ENCODE measurements at places on chromosomes 7 and 10.

- H3K4me3 ChIP-seq: no peak overlapping the region
- H3K36me3 ChIP-seq: peaks cover 2% of the 10 kb centered on the region
- no peak for DNase-seq
- peaks cover 39% of the 10 kb centered on the region for H3K4me1 ChIP-seq
- H3K27ac ChIP-seq: no peak overlapping the region
- H3K27me3 ChIP-seq: no peaks in the 10 kb centered on the region
Measured at GRCh38 chr7:116139807-116140206, 70.5 kb upstream of the TES start.

- no peak overlapping the region for H3K27ac ChIP-seq
- peaks cover 2% of the 10 kb centered on the region for H3K36me3 ChIP-seq
- peaks cover 48% of the 10 kb centered on the region for H3K4me1 ChIP-seq
- DNase-seq: no peak
- H3K4me3 ChIP-seq: no peak overlapping the region
Measured at GRCh38 chr7:150902078-150903033, 50.0 kb downstream of the AOC1 start.

GRCh38 chr7:138981332-138982203 is at the start of gene KIAA1549:
KIAA1549 (minus strand) TSS chr7:138981389; CDS start chr7:138981269, 120 bp downstream.
- peaks cover 24% of the 10 kb centered on the region for H3K27me3 ChIP-seq
- H3K4me1 ChIP-seq: peaks cover 14% of the 10 kb centered on the region
- H3K27ac ChIP-seq: peak within 1 kb of the TSS; percentile 64
- H3K4me3 ChIP-seq: peak within 1 kb of the TSS; percentile 92

GRCh38 chr10:66782144-66782543 is 143.7 kb upstream of the LRRTM3 start:
- no peak for DNase-seq
- no peak overlapping the region for H3K27ac ChIP-seq
- H3K27me3 ChIP-seq: no peaks in the 10 kb centered on the region
- H3K36me3 ChIP-seq: no peaks in the 10 kb centered on the region
- no peaks in the 10 kb centered on the region for H3K4me1 ChIP-seq
- no peak overlapping the region for H3K4me3 ChIP-seq

GRCh38 chr10:1561731-1562337 is 175.5 kb downstream of the ADARB2 start:
- no peak for DNase-seq
- H3K27me3 ChIP-seq: peaks cover 21% of the 10 kb centered on the region
- no peaks in the 10 kb centered on the region for H3K36me3 ChIP-seq
- no peak overlapping the region for H3K27ac ChIP-seq
- no peak overlapping the region for H3K4me3 ChIP-seq

GRCh38 chr7:95088536-95089215 is 181.3 kb downstream of the PPP1R9A start:
- no peak for DNase-seq
- peaks cover 1% of the 10 kb centered on the region for H3K27me3 ChIP-seq
- no peak overlapping the region for H3K27ac ChIP-seq
- no peak overlapping the region for H3K4me3 ChIP-seq

- no peak for DNase-seq
- no peak within 1 kb of the TSS for H3K27ac ChIP-seq
- no peaks in the 10 kb centered on the region for H3K4me1 ChIP-seq
- H3K36me3 ChIP-seq: no peaks in the 10 kb centered on the region
Measured at GRCh38 chr7:138700857-138701536, at the start of gene SVOPL. SVOPL (minus strand) TSS chr7:138701362; CDS start chr7:138679045, 22,317 bp downstream.

GRCh38 chr7:113289140-113289740 is 170.9 kb upstream of the SMIM30 start:
- H3K27me3 ChIP-seq: peaks cover 3% of the 10 kb centered on the region
- H3K4me1 ChIP-seq: no peaks in the 10 kb centered on the region
- H3K27ac ChIP-seq: no peak overlapping the region
- no peak overlapping the region for H3K4me3 ChIP-seq
- DNase-seq: no peak

DNA sequence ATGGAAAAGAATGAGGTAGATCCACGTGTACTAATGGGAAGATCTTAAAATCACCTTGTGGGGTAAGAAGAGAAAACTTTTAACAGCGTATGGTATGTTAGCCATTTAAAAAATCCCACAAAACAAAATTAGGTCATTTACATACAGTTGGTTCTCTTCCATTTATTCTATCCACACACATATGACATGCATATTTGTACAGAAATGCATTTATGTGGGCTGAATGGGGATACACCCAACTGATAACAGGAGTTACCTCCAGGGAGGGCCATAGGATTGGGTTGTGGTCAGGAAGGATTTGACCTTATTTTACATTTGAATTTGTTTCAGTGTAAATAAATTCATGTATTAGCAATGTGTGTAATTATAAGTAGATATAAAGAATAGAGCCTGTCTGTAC is 71.5 kb downstream of the MCMBP start:
- peak overlapping the region; percentile 19 for H3K27ac ChIP-seq
- peaks cover 28% of the 10 kb centered on the region for H3K36me3 ChIP-seq
- DNase-seq: no peak
- H3K4me1 ChIP-seq: peaks cover 9% of the 10 kb centered on the region
- no peaks in the 10 kb centered on the region for H3K27me3 ChIP-seq

DNA sequence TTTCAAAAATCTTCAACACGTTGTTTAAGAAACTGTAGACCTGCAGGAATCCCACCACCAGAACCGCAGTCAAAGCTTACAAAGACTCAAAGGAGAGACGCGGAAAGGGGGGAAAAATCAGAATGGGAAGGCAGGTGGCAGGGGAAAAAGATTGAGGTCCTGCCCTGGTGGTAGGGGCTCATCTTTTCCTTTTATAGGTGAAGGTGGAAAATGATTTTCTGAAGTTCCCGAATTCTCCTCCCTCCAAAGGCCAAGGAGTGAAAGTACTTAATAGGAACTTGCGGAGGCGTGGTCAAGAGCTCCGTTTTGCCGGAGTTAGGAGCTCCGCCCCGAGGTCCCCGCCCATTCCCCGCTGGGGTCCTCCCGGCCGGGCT is 724 bp downstream of the BBIP1 start:
- DNase-seq: no peak
- peak overlapping the region; percentile 98 for H3K4me3 ChIP-seq
- H3K27ac ChIP-seq: peak overlapping the region; percentile 99
- no peaks in the 10 kb centered on the region for H3K27me3 ChIP-seq

- H3K27me3 ChIP-seq: no peaks in the 10 kb centered on the region
- H3K4me1 ChIP-seq: peaks cover 29% of the 10 kb centered on the region
- DNase-seq: peak; percentile 39
Measured at GRCh38 chr10:31929261-31930022, 811 bp upstream of the ARHGAP12 start.

GRCh38 chr7:94228223-94228622 is 166.5 kb upstream of the COL1A2 start:
- no peaks in the 10 kb centered on the region for H3K36me3 ChIP-seq
- no peak for DNase-seq
- peaks cover 3% of the 10 kb centered on the region for H3K27me3 ChIP-seq
- H3K4me3 ChIP-seq: no peak overlapping the region
- no peak overlapping the region for H3K27ac ChIP-seq

GRCh38 chr7:76016191-76016947 is 22.0 kb upstream of the TMEM120A start:
- H3K36me3 ChIP-seq: peaks cover 23% of the 10 kb centered on the region
- H3K4me1 ChIP-seq: no peaks in the 10 kb centered on the region
- no peak overlapping the region for H3K4me3 ChIP-seq
- H3K27me3 ChIP-seq: no peaks in the 10 kb centered on the region
- H3K27ac ChIP-seq: no peak overlapping the region

GRCh38 chr10:99555371-99555770 is 22.6 kb downstream of the NKX2-3 start:
- H3K36me3 ChIP-seq: no peaks in the 10 kb centered on the region
- no peak for DNase-seq
- H3K4me3 ChIP-seq: no peak overlapping the region
- H3K27me3 ChIP-seq: peaks cover 24% of the 10 kb centered on the region

GRCh38 chr10:33152146-33152545 is 182.3 kb downstream of the NRP1 start:
- peaks cover 46% of the 10 kb centered on the region for H3K4me1 ChIP-seq
- no peak overlapping the region for H3K4me3 ChIP-seq

DNA sequence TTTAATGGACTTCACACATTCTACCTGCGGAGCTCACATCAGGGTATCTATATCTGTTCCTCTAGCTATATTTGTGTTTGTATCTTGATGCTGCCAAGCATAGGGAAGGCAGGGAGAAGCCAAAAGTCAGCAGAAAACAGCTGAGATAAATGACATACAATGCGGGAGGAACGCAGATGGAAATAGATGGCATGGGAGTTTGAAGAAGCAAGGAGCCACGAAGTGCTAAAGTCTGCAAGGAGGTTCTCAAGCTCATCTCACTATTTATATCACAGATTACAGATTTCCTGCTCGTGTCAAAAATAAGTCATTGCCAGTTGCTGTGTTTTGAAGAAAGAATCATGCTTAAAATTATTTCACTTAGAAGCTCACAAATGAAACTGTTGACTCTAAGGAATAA is 180.5 kb downstream of the DPP6 start:
- H3K27me3 ChIP-seq: no peaks in the 10 kb centered on the region
- H3K36me3 ChIP-seq: no peaks in the 10 kb centered on the region
- H3K4me1 ChIP-seq: no peaks in the 10 kb centered on the region
- no peak overlapping the region for H3K4me3 ChIP-seq

- peaks cover 2% of the 10 kb centered on the region for H3K27me3 ChIP-seq
- H3K36me3 ChIP-seq: no peaks in the 10 kb centered on the region
- DNase-seq: no peak
- H3K4me3 ChIP-seq: no peak overlapping the region
- H3K4me1 ChIP-seq: no peaks in the 10 kb centered on the region
Measured at GRCh38 chr7:115135146-115135545, 213.3 kb downstream of the MDFIC start.

DNA sequence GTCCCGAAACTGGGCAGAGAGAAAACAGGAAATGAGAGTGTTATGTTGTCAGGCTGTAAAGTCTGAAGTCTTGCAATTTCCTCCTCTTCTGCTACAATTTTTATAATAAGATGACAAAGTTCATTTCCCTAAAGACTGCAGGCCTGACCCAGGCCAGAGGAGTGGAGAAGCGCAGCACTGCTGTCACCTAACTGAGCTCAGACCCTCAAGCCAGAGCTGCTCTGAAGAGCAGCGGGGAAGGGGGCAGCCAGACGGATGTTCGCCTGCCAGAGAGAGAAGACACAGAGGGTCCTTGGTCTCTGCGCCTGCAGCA is 12.6 kb upstream of the AOAH start:
- peak overlapping the region; percentile 15 for H3K27ac ChIP-seq
- H3K27me3 ChIP-seq: no peaks in the 10 kb centered on the region
- H3K4me1 ChIP-seq: peaks cover 17% of the 10 kb centered on the region
- peak overlapping the region; percentile 55 for H3K4me3 ChIP-seq
- peaks cover 5% of the 10 kb centered on the region for H3K36me3 ChIP-seq

DNA sequence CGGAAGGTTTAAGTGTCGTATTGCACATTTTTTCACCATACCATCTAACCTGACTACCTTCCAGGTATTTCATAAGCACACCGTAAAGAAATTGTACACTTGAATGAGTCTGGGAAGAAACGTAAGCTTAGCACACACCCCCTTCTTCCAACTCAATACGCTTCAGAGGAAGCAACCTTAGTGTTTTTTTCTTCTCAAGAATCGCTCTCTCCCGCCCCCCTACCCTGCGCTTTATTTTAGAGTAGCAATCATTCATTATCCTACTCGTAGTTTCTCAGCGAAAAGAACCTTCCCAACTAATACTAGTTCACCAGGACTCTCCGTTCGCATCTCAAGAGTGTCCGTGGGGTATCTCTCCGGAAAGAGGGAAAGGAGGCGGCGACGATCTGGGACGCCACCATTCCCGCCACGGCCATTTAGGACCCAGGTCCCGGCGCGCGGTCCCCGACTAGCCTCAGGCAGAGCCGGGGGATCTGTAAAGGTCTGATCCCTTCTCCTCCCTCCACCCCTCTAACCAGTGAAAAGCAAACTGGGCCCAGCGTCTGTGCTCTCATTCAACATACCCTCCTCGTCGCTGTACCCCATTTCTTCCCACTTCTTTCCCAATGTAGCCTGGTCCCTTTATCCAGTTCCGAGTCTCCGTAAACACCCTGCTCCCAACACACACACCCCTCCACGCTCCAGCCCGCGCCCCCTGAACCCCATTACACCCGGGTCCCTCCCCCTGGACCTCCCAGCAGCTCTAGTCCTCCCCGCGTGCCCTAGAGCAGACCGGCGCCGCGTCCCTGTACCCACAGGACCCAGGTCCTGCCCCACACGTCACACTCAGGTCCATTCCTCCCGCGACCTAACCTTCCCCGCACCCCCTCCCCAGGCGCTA is 16.0 kb downstream of the MYOZ1 start:
- no peaks in the 10 kb centered on the region for H3K36me3 ChIP-seq
- peak overlapping the region; percentile 98 for H3K27ac ChIP-seq
- peak overlapping the region; percentile 97 for H3K4me3 ChIP-seq
- no peaks in the 10 kb centered on the region for H3K27me3 ChIP-seq

GRCh38 chr10:68792115-68792514 is 35.2 kb upstream of the STOX1 start:
- H3K27me3 ChIP-seq: no peaks in the 10 kb centered on the region
- H3K36me3 ChIP-seq: peaks cover 17% of the 10 kb centered on the region
- H3K4me1 ChIP-seq: no peaks in the 10 kb centered on the region
- DNase-seq: no peak
- no peak overlapping the region for H3K4me3 ChIP-seq

DNA sequence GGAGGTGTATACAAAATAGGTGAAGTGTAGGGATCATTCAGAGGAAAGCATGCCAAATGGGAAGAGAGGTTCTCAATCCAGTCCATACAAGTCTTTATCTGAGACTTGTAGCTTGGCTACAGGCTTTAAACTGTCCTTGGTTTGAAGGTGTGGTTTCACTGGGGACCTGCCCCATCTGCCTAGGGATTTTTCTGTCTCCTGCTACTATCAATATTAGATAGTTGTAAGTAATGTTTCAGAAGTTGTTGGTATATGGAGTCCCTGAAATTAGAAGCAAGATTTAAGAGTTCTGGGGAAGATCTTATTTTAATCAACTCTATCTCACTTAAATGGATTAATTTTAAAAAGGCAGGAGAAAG is 100.9 kb downstream of the ANKRD7 start:
- H3K27ac ChIP-seq: no peak overlapping the region
- DNase-seq: no peak
- H3K4me1 ChIP-seq: no peaks in the 10 kb centered on the region
- H3K27me3 ChIP-seq: peaks cover 9% of the 10 kb centered on the region
- no peak overlapping the region for H3K4me3 ChIP-seq

DNA sequence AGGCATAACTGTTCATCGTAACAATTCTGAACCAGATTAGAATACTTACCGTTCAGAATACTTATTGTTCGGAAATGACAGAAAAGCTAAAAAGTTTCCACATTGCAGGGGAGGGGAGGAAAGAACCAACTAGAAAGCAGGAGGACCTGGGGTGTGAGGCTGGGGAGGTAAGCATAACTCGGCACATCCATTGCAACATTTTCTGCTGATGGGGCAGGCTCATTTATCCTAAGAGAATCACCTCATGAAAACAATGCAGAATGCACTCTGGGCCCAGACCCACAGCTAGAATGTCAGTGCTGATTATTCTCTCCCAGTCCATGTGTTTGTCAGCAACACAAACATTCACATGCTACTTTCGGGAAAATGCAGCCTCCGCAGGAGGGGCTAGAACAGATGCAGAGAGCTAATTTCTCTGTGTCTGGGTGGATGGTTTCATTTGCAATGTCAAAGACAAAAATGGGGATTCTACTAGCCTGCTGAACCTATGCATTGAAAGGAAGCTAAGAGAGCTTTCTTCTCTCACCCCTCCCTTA is 9.6 kb downstream of the DNMBP start:
- no peak overlapping the region for H3K4me3 ChIP-seq
- DNase-seq: no peak
- H3K36me3 ChIP-seq: peaks cover 13% of the 10 kb centered on the region
- no peak overlapping the region for H3K27ac ChIP-seq

All from memory B cell (primary cell).